ENCODE measurements at places on chromosomes 11 and 22.

DNA sequence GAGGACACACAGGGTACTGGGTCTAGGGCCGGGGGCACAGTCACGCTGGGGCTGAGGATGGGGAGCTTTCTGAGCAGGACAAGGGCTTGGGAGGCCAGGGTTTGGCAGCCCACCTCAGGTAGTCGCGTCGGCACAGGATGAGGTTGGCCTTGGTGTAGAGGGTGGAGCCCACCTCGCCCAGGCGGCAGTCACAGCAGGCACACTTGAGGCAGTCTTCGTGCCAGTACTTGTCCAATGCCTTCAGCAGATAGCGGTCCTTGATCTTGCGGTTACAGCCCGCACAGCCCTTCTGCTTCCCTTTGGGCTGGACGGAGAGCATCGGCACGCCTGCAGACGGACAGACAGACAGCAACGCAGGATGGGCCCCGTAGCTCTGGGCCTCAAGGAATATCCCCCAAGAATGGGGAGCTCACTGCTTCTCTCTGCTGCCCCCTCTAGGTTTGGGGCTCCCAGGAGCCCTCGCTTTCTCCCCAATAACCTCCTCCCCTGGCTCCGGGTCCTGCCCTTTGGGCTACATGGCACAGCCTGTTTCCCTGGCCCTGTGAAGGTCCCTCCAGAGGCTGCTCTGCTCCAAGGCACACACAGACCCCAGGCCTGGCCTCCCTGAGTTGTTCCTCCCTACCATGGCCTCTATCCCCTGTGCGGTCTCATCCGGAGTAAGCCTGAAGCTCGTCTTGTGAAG, 33.4 kb downstream of the LMO1 start:
- DNase-seq = no peak

GRCh38 chr11:12003336-12003735, 5.1 kb downstream of the DKK3 start:
- no peak for DNase-seq

- DNase-seq = peak; percentile 87
Observed at GRCh38 chr22:46619830-46620501, at the start of gene GRAMD4. Gene GRAMD4, plus strand, starts transcription at chr22:46620386. Its CDS starts 6,414 bp downstream, at chr22:46626800.

- no peak for DNase-seq
Observed at GRCh38 chr11:60377401-60378136, 763 bp upstream of the MS4A7 start.
